ENCODE measurements at places on chromosomes 3 and 15.

- no peak for DNase-seq
Measured at GRCh38 chr3:27376109-27376772, 7.1 kb upstream of the NEK10 start.

- DNase-seq: no peak
Measured at GRCh38 chr3:127263586-127264231, 24.1 kb downstream of the PRR20G start.

DNA sequence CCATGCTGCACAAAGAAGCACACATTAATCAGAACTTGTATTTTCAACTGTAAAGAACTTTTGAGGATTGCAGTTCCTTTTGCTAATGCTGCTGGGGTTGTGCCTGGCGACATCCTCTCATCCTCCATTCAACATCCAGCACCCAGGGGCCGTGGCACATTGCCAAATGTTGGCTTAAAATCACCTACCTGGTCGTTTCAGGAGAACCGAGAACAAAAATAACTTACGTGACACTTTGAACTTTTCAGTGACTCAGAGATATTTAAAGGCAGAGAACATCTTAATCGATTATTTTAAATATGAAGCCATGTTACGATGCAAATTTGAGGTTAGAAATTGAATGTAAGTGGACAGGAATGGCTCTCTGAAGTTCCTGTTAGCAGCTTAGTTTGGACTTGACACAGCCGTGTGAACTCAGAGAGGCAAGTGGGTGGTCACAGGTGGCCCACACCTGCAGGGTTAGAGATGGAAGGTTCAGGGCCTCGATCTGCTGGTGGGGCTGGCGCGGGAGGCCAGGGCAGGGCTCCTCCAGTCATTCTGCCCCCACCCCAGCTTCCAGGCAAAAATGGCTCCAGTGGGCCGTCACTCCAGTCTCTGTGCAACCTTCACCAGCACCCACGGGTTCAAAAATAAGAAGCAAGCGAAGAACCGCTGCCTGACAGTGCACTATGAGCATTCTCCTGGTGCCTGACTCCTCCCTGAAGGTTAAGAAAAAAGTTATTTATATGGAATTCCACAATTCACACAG lies 12.2 kb downstream of the LRRK1 start:
- no peak for DNase-seq

GRCh38 chr3:107487490-107487889 lies 35.3 kb upstream of the BBX start:
- DNase-seq: no peak

GRCh38 chr3:159734681-159735080 lies 254.0 kb upstream of the IL12A start:
- no peak for DNase-seq

Data from stimulated activated CD8-positive, alpha-beta memory T cell treated with anti-CD3 and anti-CD28 coated beads, Interleukin-15, amount 100 ng/mL, for 4 hours (primary cell).